Activated CD8-positive, alpha-beta memory T cell treated with anti-CD3 and anti-CD28 coated beads for 4 hours (primary cell): ENCODE measurements at places on chromosomes 11 and 22.

DNA sequence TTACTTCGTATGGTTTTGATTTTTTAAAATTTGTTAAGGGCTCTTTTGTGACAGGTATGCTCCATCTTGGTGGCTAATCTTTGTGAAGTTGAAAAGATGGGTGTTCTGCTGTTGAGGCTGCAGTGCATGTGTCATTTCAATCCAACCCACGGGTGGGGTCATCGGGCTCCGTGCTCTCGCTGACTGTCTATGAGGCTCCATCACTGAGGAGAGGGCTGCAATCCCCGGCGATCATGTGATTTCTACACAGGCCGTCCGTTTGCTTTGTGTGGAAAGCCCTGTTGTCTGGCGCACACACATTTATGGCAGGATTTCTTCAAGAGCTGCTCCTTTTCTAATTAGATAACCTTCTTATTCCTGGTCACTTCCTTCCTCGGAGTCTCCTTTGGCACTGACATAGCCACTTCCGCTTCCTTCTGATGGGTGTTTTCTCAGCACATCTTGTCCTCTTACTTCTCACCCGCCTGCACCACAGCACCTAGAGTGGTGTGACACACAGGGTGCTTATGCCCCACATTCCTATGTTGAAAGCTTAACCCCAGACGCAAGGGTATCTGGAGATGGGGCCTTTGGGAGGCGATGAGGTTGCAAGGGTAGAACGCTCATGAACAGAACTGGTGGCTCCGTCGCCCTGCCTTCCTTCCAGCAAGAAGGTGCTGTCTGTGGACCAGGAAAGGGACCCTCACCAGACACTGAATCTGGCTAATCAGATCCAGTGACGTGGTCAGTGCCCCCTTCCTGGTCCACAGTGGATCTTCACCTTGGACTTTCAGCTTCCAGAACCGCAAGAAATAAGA is 9.4 kb downstream of the MOB2 start:
- DNase-seq, result no peak

GRCh38 chr11:96627376-96627775 is 237.6 kb downstream of the JRKL start:
- DNase-seq, result no peak

DNA sequence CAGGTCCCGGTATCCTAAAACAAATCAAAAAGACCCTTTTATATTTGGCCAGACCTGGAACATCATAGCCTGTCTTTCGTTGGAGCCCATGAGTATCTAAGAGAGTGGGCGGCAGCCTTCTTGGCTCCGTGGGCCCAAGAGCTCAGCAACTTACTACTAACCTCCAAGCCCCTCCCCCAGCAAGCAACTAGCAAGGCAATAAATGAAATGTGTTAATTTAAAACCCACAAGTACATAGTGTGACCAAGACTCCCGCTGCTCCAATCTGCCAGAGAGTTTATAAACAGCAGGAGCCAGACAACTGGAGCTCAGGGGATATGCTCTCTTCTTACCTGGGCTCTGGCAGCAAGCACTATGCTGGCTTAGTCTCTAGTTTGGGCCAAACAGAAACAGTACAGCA is 40.8 kb upstream of the CYP2D6 start:
- DNase-seq, result no peak

- no peak for DNase-seq
Observed at GRCh38 chr11:111526501-111526900, 11.9 kb downstream of the HOATZ start.

DNA sequence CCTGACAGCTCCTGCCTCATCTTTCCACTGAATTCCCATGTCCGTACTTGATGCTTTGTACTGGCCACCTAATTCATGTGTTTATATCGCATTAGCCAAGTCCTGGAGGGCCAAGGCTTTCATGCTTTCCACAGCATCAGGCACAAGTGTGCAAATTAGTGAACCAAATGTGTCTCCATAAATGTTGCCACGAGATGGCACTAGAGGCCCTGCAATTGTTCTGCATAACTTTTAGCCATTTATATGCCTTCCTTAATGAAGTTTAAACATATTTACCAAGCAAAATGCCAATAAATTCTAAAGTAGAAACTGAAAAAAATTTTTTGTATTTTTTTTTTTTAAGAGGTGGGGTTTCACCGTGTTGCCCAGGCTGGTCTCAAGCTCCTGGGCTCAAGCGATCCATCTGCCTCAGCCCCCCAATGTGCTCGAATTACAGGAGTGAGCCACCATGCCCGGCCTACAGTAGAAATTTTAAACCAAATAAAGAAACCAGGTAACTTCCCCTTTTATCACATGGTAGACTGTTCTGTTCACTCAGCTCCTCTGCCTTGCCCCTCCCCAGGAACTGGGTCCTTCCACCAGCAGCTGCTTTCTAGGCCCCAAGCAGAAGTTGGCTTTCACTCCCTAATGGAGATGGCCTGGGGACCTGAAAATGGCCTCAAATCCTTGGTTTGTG is 20.8 kb upstream of the IL18BP start:
- peak; percentile 7 for DNase-seq
